ENCODE measurements at places on chromosomes 3 and 15.

GRCh38 chr3:43302116-43302880 is 16.0 kb downstream of the SNRK start:
- no peak for DNase-seq

- DNase-seq: no peak
Observed at GRCh38 chr15:78205337-78205736, 29.0 kb downstream of the ACSBG1 start.

DNA sequence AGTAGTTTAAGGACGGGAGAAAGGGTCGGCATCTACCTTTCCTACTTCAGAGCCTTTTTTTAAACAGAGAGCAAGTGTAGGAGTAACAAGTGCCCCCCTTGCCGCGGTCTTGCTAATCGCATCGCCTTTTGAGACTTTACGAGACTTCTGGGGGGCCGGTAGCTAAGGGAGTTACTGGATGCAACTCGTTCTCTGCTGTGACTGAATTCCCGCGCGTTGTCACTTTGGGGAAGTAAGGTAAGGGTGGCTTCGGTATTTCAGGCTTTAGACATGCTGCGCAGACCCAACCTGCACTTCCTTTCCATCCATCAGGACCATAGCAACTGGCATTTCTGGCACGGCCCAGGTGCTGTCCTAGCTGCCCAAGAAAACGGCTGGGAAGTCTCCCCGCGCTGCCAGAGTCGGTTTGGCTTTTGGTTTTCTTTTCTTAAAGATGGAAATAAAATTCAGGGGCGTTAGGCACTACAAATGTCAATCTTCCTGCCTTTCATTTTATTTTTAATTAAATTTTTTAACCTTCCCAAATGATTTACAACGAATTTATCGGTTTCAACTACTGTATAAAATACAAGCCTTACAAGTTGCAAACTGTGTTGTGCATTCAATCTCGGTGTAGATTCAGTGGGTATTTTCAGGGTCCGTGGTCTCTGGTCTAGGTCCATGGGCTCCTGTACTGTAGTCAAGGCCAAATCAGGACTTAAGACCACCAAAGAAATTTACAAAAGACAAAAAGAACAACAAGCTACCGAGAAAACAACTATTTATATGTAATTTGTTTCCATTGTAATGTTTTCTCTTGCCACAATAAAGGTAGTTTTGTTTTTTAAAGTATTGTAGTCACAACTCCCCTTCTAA is 3.5 kb downstream of the MECOM start:
- no peak for DNase-seq

GRCh38 chr3:87350367-87351199 is 74.2 kb upstream of the POU1F1 start:
- DNase-seq: peak; percentile 66

- no peak for DNase-seq
Observed at GRCh38 chr3:136380530-136380929, 130.4 kb downstream of the PCCB start.

- DNase-seq: no peak
Observed at GRCh38 chr3:3509665-3510064, 289.6 kb upstream of the LRRN1 start.

GRCh38 chr3:29178809-29179793 is 101.8 kb upstream of the RBMS3 start:
- DNase-seq: no peak

DNA sequence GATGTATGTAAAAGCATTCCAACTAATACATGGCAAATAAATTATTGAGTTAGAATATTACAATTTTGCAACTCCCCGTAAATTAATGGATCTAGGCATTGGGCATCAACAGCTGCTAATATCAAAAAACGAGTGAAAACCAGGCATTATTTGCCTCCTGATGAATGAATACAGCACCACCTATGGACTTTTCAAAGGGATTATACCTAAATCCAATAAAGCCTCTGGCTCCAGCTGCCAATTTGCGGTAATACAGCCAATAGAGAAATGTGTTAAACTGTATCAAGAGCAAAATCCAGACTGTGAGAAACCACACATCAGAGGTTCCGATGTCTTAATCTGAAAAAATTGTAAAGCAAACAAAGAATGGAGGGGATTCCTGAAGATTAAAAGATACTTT is 16.3 kb upstream of the A4GNT start:
- DNase-seq: no peak

GRCh38 chr15:59791755-59792154 is 102.6 kb upstream of the BNIP2 start:
- DNase-seq: no peak

DNA sequence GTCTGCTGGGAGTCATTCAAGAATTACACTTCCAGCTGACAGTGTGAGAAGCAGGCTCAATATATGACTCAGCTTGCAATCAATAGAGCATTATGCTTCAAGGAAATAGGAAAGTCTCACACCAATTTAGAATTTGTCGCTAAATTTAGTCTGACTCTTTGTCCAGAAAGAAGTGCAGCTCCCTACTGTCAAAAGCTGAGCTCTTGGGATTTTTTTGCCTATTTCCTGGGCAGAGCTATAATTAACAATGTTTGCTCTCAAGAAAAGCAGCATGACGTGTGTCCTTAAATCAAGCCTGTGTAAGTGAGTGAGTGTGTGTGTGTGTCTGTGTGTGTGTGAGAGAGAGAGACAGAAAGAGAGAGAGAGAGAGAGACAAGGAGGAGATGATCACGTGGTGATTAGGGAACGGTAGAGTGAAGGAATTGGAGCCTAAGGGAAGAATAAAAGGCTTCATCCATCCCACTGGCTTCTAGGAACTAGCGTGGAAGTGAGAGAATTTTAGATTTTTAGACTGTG is 16.4 kb upstream of the SLC35G2 start:
- DNase-seq: no peak

GRCh38 chr3:112407214-112407887 is 74.4 kb downstream of the CD200 start:
- no peak for DNase-seq

GRCh38 chr15:95693917-95694316 is 636.6 kb upstream of the NR2F2 start:
- no peak for DNase-seq

DNA sequence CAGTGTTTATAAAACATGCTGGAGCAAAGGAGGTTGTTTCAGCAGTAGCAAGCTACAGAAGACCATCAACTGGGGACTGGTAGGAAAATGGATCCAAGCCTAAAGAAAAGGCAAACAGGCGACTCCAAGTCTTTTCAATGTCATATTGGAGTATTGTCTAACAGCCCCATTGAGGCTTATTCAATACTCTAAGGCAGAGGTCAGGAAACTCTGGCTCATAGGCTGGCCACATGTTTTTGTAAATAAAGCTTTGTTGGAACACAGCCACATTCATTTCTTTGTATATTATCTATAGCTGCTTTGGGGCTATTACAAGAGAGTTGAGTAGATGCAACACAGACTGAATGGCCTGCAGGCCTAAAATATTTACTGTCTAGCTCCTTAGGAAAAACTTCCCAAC is 77.5 kb downstream of the RPL22L1 start:
- DNase-seq: no peak

DNA sequence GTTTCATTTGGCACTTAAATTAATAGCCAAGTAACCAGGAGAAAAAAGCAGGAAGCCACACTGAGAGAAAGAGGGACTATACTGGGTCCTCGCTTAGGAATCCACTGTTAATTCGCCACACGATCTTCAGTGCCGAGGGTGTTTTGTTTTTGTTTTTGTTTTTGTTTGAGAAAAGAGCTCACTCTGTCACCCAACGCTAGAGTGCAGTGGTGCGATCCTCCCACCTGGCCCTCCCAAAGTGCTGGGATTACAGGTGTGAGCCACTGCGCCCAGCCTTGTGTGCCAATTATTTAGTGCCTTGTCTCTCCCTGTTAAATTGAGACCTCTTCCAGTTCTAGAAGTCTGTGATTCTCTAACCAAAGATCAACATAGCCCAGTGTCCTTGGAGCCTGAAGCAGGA is 53.8 kb upstream of the TPM1 start:
- DNase-seq: no peak

DNA sequence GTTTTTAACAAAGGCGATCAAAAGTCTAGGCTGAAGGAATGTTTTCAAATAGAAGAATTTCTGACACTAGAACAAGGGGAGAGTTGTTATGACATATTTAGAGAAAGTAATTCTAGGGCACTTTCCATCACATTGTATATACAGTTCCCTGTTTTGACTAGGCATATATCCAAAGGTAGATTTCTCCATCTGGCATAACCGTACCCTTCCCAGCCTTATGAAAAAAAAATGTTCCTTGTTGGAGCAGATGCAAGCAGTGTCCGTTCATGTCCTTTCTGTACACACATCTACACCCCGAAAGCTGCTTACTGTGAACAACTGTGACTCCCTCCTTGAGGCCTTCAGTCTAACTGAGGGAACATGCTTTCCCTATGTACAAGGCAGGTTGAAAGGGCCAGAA is 271.7 kb upstream of the GBE1 start:
- no peak for DNase-seq

GRCh38 chr3:116020495-116020894 is 397.2 kb downstream of the GAP43 start:
- DNase-seq: no peak

DNA sequence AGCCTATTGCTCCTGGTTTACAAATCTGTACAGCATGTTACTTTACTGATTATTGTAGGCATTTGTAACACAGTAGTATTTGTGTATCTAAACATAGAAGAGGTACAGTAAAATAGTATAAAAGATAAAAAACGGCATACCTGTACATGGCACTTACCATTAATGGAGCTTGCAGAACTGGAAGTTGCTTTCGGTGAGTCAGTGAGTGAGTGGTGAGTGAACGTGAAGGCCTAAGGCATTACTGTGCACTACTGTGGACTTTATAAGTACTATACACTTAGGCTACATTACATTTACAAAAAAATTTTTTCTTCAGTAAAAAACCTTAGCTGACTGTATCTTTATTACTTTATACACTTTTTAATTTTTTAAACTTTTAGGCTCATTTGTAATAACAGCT is 90.9 kb downstream of the RAP2B start:
- DNase-seq: no peak

DNA sequence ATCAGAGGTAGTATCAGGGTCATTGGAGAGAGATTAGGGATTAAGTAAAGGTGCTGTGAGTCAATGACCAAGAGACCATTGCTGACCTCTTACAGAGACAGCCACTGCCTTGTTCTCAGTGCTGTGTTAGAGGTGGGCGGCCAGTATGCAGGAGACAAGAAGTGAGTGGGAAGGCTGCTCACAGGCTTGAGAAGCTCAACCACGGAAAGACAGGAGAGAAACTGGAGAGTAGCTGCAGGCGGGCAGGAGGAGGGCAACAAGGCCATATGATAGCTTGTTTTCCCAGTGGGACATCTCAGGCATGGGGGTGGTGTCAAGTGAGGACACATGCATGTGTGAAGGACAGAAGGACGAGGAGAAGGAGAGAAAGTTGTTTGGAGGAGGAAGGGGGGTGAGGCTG is 237.3 kb downstream of the PDCD6IP start:
- DNase-seq: no peak

DNA sequence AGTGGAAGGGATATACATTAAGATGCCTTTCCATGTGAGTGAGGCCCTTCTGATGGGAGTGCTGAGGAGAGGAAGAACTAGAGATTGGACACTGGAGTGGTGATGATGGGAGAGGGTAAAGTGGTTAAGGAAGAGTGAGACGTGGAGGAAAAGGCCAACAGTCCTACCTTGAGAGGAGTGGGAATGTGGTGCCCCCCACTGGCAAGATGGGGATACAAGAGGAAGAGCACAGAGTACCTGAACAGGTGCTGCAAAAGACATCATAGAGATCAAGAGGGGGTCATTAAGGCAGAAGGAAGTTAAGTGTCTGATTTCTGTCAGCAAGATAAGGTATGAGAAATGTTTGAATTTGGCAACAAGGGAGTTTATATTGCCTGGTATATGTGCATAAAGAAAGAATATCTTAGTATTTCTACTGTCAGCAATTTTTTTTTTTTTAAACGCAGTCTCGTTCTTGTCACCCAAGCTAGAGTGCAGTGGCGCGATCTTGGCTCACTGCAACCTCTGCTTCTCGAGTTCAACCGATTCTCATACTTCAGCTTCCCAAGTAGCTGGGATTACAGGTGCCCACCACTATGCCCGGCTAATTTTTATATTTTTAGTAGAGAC is 34.0 kb downstream of the ARIH2 start:
- peak; percentile 19 for DNase-seq

DNA sequence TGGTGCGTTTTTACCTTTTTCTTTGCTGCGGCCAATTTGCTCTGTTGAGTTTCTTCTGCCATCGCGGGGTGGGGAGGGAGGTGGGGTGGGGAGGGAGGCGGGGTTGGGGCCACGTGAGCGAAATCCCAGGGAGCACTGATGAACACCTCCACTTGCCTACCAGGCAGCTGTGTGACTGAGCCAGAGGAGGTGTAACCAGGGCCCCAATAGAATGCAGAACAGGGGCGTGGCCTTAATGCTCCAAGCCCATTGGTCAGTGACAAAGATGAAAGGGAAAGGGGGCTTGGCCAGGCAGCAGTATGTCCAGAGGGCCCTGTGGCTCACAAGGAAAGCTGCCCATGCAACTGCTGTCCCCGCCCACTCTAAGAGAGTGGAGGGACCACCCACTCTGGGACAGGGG is 21.4 kb upstream of the OR4F6 start:
- no peak for DNase-seq

DNA sequence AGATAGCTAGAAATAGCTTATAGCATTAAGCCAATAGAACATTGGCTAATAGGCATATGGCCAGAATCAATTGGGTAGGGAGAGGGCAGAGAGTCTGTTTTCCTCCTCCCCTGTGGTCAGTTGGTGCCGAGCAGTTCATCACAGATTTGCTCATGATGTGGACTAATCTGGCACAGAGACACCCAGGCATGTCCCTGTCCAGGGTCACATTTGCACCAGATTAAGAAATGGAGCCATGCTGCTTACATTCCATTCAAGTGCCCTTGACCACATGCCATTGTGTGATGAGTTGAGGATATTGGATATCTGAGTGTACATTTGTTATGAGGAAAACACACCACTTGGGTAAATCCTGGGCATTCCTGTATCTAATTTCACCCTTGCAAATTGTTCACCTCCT is 53.4 kb downstream of the USP13 start:
- no peak for DNase-seq

GRCh38 chr3:50172626-50173220 is 17.6 kb downstream of the SEMA3F start:
- DNase-seq: no peak

GRCh38 chr3:143578810-143579435 is 269.3 kb downstream of the SLC9A9 start:
- no peak for DNase-seq

DNA sequence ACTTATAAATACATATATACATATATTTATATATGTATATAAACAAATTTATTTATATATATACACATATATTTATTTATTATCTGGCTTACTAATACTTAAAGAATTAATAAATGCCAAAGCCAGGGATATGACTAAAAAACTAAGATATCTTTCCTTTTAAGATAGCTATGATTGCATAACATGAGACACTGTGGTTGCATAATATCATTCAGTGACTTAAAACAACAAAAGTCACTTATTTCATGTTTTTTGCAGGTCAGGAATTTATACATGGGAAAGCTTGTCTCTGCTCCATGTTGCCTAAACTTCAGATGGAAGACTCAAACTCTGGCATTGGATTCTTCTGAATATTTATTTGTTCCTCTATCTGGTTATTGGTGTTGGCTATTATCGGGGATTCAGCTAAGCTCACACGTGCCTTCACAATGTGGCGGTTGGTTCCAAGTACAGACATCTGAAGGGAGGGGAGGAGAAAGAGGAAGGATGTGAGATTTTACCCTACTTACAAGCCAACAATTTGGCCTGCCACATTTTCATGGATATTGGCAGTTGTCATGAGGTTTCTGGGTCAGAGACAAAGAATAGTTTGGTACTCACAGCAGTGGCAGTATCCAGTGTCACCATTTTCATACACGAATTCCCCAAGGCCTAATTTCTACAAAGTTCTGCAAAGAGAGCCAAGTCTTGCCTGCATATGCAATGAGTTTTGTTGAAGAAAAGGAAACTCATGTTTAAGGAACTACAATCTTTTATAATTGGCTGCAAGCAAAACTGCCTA is 381.6 kb downstream of the EPHA3 start:
- no peak for DNase-seq
